Bronchial epithelial cell (primary cell): ENCODE measurements at places on chromosomes 1 and 21. TPM values are rescaled to one million over a fixed set of nuclear protein-coding genes. Genes with fewer than 3 reads are reported as not detected.

DNA sequence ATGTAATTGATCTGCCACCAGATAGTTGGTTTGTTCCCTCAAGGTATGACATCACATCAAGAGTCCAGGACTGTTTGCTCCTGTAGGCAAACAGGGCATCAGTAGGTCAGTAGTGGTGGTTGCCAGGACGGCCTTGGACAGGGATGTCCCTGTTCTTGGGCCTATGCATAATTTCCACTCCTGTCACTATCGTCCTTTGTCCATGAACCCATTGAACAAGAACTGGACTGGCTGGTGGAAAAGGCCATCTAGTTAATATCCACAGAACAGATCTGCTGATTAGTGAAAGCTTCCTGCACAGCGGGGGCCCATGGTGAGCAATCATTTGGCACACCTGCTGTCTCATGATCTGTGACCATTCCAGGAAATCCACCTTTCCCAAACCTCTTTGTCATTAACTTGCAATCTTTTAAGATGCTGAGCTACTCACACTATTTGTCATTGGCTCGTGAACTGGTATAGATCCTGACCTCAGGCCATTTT lies 12.4 kb upstream of the BSDC1 start:
- peak; percentile 47 for DNase-seq

GRCh38 chr1:20483098-20483832 lies 2.7 kb downstream of the CAMK2N1 start:
- no peak for DNase-seq

CENPF gene
- 0.53 and 1.7 TPM in 2 replicates for total RNA-seq

DNA sequence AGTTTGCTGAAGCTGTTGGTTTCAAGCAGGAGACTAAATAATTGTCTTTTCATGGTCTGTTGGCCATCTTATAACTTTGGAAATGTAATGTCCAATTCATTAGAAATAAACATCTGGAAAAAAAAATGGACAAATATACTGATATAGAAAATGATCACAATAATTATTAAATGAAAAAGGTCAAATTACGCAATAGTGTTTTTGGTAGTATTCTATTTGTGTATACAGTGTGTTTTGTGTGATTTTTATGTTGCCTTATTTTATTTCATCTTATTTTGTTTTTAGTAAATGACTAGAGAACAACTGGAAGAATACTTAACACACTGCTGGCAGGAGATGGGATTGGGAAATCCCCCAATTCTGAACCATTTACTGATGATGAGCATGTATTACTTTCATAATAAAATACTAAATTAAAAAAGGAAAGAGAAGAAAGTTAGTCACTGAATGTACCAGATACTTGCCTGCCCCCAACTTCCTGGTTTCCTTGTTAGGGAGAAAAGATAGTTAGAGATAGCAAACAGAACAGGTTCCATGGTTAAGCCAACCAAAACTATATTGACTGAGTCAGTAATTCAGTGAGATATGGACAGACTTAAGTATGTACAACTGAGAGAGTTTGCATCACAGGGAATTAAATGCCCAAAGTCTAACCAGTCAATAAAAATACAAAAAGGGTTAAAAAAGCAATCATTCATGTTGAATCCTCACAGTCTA lies 24.0 kb upstream of the SAMD13 start:
- DNase-seq: no peak

CYP4Z1 gene
- total RNA-seq: not detected in 2 replicates

DNA sequence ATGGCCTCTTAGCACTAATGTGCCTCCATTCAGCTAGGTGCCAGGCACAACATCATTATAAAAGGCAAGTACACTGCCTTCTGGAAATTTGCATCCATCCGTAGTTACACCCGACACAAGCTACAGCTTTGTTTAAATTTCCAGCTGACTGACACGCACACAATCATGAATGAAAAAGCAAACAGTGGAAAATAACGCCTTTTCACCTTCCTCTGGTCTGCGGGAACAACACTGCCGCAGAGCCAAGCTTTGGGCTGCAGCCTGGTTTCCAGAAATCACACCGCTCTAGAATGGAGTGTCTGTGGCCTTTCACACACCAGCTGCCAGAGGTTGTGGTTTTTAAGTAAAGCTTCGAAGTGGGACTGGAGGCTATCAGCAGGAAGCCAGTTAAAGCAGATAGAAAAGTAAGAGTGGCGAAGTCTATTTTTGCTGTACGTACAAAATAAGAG lies 142.8 kb upstream of the COA6 start:
- no peak for DNase-seq

PFDN2 gene
- total RNA-seq: 204 and 224 TPM in 2 replicates

GRCh38 chr1:44584167-44584566 lies 90.1 kb downstream of the TMEM53 start:
- no peak for DNase-seq

DNA sequence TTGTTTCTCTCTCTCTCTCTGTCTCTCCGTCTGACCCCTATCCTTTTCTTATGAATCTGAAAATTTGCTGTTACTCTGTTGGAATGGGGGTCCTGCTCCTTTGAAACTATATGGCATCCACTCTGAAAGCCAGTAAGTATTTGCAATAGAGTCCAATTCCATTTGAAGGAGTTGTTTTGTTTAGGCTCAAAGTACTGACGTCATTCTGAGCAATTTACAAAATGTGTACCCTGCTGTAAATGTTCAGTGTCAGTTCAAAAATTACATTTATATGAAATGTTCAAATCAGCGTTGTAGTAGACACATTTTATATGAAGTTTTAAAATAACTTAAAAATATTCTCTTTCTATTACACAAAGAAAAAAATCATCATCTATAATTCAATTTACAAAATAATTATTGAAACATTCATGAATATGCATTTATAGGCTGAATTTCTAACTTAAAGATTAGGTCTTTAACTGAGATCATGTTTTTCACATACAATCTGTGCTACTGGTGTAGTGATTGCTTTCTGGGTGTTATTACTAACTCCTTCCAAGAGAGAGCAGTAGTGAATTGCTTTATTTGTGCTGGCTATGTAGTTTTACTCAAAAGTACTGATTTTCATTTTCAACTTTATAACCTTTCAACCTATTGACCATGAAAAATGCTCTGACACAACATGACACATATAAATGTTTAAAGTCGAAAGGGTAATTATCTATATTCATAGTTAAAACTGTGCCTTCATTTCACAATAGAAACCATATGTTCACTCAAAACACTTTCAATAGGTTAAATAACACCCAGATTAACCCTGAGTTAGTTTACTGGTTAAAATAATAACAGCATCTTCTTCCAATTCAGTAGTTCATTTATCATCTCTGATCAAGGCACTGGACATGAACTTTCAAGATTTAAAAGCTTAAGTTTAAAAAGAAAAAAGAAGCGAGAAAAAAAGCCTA lies 253.1 kb upstream of the ADGRL4 start:
- DNase-seq: peak; percentile 48

TCEA3 gene
- total RNA-seq: 6.6 and 10.5 TPM in 2 replicates

SLC45A3 gene
- total RNA-seq: 0.77 and 0.79 TPM in 2 replicates

DNA sequence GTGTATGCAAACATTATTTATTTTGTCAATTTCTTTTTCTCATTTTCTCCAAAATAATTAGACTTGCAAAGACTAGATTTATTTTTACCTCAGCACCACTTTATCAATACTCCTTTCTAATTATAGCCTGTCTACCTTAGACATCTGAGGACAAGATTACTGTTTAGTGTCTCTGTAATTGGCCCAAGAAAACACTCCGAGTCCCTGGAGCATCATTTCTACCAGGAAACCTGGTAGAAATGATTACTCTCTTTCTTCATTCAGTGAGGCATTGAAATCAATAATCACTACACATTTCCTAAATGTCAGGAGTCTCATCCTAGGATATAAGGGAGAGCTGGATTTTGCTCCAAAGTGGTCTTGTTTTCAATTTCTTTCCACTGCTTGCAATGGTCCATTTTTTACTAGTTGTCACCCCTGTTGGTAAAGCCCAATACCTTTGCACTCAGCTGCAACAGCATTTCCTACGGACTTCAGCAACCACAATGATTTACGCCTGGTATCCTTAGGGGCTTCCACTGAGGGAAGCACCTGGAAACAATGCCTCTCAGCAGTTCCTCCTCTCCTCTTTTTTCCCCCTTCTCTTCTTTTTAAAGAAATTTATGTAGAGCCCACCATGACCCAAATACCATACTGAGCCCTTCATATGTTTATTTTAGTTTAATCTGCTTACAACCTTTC lies 64.6 kb downstream of the GRIK1 start:
- no peak for DNase-seq

DNA sequence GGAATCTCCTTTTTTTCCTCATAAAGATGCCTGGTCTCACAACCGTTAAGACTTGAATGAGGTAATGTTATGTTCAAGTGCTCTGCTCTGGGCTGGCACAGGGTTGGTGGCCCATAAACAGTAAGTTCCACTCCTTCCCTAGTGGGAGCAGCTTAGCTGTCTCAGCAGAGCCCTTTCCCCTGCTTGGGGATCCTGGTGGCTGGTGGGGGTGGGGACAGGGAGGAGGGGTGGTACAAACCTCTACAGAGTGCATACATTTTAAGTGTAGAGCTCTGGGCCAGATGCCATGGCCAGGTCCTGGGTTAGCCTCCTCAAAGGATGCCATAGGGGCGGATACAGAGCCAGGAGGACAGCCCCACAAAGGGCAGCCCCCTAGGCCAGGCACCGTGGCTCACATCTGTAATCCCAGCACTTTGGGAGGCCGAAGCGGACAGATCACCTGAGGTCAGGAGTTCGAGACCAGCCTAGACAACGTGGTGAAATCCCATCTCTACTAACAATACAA lies 20.7 kb upstream of the PADI1 start:
- no peak for DNase-seq

DNA sequence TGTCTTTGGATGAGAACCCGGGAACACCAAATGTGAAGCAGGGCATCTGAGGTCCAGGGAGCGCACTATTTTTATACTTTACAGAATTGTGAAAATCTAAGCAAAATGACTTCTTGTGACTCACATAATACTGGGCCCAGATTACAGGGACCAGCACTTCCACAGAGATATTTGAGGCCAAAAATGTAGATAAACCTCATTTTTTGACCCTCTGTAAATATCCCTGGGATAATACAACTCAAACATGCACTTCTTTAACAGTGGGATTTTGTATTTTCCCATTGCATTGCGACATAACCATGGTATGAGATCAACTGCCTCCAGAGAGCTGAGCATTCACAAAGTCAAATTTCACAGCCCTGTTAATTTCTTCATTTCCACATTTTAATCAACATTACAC lies 289.4 kb upstream of the ADGRL4 start:
- DNase-seq: no peak

IL22RA1 gene
- total RNA-seq: 0.26 and 1.5 TPM in 2 replicates

DNA sequence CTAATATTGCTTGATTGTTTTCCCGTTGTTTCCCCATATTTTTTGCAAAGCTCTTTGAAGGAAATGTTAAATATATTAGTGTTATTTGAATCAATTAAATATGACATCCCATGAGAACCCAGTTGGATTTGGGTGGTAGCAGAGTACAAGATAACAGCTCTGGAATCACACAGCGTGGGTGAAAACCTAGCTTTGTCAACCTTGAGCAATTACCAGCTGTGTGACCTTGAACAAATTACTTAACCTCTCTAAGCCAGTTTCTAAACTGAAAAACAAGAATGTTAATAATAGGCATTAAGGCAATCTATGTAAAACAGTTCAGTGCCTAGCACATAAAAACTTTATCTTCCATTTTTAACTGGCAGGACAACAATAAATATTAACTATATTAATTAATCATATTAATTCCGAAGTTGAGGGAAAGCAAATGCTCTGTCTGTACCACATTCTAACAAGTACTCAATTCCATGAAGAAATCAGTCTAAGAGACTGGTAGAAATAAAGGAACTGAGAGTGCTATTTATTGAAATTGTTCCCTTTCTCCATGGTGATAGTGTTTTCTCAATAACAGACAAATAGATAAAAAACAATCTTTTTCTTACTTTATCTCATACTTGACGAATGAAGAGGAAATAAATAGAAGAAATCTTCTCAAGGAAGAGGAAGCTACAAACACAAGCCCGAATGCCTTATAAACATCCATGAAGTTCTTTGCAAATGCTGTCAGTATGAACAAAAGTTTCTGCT lies 27.0 kb downstream of the DNASE2B start:
- DNase-seq: no peak

DNA sequence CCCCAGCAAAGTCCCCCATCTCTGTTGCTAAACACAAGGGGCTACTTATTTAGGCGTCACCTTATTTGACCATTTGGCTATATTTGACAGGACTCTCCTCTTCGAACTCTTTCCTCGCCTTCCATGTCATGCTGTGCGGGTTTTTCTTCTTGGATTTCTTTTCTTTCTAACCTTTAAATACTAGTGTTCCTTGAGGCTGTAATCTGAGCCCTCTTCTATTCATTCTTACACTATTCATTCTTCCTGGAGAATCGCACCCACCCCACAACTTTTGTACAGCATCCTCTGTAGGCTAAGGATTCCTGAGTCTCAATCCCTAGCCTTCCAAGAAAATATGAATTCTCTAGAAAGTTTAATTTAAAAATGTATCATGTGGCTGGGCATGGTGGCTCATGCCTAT lies 61.7 kb upstream of the C1orf115 start:
- no peak for DNase-seq

DNA sequence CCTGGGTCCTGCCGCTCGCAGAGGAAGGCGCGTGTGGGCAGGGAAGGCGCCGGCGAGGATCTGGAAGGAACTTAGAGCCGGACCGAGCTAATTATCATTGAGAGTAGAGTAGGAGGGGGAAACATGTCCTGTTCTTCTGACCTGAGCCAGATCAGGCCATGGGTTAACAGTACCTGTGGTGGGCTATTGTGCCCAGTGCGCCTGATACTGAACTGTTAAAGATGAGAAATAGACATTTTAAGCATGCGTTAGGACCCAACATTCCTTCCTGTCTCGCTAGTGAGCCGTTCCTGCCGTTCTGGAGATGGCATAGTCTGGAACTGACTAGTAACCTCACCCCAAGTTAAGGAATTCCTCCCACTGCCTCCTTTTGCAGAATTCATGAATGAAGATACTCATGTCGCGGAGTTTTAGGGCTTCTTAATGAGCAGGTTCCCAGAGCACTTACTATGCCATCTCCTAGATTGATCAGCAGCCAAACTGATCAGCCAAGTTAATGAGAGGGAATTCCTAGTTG lies 870 bp downstream of the STRIP1 start:
- peak; percentile 35 for DNase-seq

DNA sequence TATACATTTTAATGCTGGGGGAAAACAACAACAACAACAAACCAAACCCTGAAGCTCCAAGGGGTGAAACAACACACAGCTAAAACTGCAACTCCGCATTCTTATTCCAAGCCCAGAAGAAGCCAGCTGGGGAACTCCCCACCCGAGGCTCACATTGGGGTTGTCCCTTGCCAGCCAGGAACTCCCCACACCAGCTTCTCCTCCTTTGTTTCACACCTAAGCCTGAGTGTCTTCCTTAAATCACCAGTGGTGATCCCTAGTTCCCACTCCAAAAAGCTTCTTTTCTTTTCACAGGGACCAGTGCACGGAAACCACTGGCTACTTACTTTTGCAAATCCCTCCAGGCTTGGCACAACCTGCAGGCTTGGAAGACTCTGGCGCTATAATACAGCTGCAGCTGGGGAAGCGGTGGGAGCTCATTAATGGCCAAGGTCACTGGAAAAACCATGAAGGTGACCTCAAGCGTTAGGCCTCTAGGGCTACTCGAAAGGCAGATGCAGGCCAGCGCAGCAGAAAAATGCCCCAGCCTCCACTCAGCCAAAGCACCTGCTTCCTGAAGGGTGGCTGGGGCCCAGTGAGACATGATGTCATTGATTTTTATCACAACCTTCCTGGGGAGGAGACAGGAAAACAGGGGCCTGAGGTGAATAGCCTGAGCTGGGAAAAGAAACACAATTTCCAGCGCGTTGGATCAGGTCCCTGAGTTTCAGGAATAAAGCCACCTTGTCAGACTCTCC lies 40.1 kb downstream of the TLR5 start:
- no peak for DNase-seq
